Suppressor macrophage treated with lipopolysaccharide for 4 hours (primary cell): ENCODE measurements at places on chromosomes 5 and 9.

DNA sequence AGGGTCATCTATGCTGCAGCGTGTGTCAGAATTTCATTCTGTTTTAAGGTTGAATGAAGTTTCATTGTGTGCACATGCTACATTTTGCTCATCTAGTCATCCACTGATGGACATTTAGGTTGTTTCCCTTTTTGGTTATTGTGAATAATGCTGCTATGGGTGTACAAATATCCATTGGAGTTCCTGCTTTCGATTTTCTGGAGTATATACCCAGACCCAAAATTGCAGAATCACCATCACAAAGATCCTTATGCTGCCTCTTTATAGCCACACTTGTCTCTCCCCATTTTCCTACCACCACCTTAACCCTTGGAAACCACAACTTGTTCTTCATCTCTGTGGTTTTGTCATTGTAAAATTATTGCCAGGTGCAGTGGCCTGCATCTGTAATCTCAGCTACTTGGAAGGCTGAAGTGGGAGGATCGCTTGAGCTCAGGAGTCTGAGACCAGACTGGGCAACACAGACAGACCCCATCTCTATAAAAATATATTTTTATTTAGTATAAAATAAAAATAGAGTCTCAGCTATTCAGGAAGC lies 166.2 kb downstream of the HSD17B3 start:
- peak; percentile 55 for DNase-seq

- DNase-seq, result no peak
Measured at GRCh38 chr5:6273749-6274148, 104.6 kb downstream of the MED10 start.

GRCh38 chr5:171999877-172000276 lies 6.6 kb downstream of the FBXW11 start:
- DNase-seq, result no peak

- DNase-seq, result no peak
Measured at GRCh38 chr5:34682926-34683623, 26.9 kb downstream of the RAI14 start.

DNA sequence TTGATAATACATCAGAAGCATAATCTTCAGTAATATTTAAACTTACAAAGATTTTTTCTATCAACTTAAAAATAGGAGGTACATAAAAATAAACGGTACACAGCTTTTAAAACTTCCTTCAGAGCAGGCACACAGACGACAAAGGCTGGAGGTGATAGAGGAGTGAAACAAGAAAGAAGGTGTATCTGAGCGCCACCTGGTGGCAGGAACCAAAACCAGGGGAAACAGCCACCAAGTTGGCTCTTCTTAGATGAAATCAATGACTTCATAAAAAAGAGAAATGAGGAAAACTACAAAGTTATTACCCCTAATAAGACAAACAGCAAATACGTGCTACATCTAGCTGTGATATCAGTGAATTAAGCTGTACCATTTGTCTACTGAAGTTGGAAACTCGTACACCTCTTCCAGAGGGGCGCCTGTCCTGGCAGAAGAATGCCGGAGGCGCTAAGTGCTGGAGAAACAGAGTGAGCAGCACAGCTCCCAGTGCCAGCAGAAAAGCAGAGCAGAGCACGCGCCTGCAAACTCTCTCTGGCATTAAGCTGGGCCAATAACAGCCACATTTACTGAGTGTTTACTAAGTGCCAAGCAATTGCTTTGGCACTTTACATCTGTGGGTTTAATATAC lies 85.9 kb downstream of the SETX start:
- DNase-seq, result peak; percentile 64

GRCh38 chr9:121728916-121729315 lies 77.5 kb downstream of the DAB2IP start:
- DNase-seq, result no peak
